Common myeloid progenitor, CD34-positive (primary cell): ENCODE measurements at places on chromosomes 11 and 22.

GRCh38 chr11:111905411-111905810, 6.2 kb downstream of the CRYAB start:
- DNase-seq = no peak

GRCh38 chr11:61075891-61076290, 26.4 kb upstream of the CD5 start:
- DNase-seq = no peak

DNA sequence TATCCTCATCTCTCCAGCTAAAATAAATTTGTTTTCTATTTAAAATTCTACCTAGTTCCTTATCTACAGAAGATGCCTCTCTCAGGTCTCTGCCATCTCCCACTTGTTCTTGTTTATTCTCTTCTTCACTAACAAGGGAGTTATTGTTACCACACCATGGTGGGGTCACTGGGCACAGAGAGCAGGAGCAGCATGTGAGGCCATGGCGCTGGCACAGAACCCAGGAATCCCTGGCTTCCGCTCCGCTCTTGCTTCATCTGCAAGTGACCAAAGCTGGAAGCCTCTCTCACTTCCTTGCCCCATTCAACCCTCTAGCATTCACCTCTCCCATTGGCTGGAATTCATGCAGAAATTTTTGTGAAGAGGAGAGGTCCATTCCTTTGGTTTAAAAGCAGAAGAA, 190.7 kb upstream of the NCAM1 start:
- no peak for DNase-seq

DNA sequence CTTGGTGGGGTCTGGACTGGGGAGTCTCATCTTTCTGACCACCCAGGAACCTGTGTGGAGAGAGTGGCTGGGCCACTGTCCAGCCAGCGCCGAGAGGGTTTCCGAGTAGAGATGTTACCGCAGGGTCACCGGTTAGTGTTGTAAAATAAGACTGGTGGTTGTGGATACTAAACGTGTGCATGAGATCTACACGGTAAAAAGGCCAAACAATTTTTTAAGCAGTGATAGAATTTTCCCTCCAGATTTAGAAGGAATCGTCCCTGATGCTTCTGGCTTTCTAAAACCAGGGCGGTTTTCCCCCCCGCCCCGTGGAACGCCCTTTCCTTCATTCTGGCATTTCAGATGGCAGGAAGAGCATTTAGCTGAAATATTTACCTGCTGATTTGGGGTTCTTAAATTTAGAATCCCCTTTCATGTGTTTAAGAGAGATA, 72.6 kb upstream of the PPARA start:
- no peak for DNase-seq

GRCh38 chr11:72813740-72814285, 398 bp upstream of the ATG16L2 start:
- no peak for DNase-seq
